ENCODE measurements at places on chromosomes 3 and 15. TPM values are rescaled to one million over a fixed set of nuclear protein-coding genes. Genes with fewer than 3 reads are reported as not detected.

GRCh38 chr3:38327335-38328009 lies 19.1 kb upstream of the XYLB start:
- DNase-seq: no peak

GRCh38 chr3:149545049-149545448 lies 70.6 kb downstream of the TM4SF4 start:
- DNase-seq: no peak

DNA sequence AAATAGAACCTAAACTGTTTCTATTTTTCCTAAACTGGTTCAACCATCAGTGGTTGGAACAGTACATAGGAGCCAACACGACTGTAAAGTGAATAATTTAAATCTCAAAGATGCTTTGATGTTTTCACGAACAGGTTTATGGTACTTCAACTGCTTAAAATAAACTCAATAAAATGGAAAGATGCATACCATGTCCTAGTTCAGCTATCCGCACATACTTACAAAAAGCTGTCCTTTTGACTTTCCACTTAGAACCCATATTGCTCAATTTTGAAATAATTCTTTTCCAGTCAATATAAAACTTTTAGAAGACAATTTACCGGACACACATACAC lies 902 bp downstream of the CMTM6 start:
- DNase-seq: no peak

- DNase-seq: no peak
These were observed 983.6 kb upstream of the NR2F2 start for GRCh38 chr15:95346721-95347475.

GRCh38 chr3:129348734-129349133 lies 70.1 kb downstream of the HMCES start:
- no peak for DNase-seq

- peak; percentile 82 for DNase-seq
These were observed 740 bp upstream of the ZBTB47 start for GRCh38 chr3:42652611-42653302.

DNA sequence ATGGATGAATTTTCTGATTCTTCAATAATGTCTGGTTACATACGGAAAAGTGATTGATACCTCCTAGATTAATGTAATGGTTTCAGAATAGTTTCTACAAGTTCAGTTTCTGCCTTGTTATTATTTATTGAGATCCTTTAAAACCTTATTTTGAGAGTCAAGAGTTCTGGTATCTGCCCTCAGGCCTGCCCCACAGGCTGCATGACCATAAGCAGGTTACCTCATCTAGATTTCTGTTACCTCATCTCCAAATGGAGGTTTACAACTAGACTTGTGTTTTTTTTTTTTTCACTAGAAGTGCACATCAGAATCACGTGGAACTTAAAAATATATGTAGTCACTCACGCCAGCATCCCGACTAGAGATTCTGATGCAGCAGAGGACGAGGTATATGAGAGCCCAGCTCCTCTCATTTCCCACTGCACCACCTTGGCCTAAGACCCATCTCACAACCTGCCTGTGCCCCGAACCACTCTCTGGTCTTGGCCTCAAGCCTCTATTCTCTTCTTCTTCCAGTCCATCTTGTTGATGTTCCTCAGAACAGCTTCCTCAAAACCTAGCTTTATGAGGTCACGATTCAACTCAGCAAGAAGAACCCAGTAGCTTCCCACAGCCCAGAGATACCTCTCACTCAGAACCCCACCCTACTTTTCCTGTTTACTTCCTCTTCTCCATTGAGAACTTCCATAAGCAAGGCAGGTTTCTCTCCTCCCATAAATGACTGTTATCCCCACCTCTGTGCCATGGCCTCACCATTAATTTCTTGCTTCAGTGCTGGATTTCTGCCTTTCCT lies 353.4 kb downstream of the CHST2 start:
- no peak for DNase-seq

- DNase-seq: no peak
These were observed 48.4 kb downstream of the LRIG1 start for GRCh38 chr3:66452303-66453011.

DNA sequence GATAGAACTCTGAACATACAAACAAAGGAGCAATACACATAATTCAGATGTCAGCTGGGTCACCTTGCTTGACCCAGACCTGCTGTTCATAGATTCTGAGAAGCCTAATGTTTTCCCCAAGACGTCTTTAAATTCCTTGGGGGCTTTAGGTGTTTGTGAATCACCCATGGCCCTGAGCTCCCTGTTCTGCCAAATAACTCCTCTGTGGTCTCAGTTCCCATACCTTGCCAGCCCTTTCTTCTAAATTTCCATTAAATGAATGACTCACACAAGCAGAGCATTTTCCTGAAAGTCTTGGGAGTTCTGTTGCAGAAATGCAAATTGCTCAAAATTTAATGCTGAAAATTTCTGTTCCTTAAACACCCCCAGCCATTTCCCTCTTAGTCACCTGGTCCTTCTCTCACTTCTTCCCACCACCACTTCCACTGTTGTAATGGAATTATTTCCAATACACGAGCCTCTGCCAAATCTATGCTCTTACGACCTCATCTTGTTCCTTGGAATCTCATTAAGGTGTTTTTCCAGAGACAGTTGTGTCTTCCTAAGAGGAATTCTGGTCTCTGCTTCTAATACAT lies 33.4 kb upstream of the PSMD6 start:
- no peak for DNase-seq

GRCh38 chr15:73631915-73632669 lies 1.1 kb downstream of the NPTN start:
- peak; percentile 45 for DNase-seq

DNA sequence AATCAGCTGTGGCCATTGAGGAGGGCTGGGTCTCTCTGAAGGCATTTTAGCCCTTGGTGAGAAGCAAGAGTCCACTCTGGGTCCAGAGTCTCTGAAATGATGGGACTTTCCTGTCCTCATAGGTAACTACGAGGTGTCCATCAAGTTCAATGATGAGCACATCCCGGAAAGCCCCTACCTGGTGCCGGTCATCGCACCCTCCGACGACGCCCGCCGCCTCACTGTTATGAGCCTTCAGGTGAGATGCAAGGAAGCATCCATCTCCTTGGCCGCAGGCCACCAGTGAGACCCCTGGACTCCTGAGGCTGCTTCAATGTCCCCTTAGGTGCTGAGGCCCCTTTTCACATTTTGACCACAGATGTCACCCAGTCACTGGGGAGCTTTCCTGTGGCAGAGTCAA lies 54.9 kb downstream of the DNASE1L3 start:
- DNase-seq: no peak

GRCh38 chr3:178117641-178118040 lies 418.6 kb upstream of the KCNMB2 start:
- no peak for DNase-seq

DNA sequence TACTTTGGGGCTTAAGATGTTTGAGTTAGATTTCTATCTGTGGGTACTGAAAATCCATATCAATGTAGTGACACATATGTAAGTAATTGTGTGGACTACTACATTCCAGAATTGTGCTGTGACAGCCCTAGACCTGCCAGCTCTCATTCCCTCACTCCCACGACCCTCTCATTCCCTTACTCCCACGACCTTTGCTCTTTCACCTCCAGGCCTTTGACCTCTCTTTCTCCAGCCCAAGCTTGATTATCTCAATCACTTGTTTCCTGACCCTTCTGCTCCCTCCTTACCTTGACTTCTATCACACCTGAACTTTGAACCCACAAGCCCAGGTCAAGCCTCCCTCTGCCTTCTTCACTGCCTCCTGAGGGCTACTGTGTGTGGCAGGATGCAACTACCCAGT lies 3.6 kb upstream of the RUVBL1 start:
- no peak for DNase-seq

DNA sequence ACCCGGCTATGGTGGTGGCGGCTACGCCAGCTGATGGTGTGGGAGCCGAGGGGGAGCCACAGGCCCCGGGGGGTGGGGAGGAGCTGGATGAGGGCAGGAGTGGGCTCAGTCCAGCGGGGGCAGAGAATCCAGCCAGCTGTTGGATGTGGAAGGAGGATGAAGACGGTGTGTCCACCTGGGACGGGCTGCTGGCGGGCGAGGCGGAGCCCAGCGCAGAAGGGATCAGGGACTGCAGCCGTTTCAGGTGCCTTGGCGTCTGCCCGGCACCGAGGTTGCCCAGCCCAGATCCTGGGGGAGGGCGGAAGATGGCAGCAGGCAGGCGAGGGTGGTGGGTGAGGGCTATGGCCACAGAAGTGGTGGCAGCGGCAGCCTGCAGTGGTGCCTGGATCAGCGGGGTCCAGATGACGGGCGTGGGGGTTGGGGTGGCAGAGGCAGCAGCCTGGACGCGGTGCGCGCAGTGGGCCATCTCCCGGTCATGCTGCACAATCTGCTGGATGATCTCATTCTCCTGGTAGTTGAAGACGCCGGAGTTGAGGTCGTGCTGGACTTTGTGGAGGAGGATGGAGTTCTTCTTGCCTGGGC lies 45.3 kb downstream of the HCN4 start:
- DNase-seq: no peak

The ANKUB1 gene
- total RNA-seq: not detected

The DET1 gene
- 4.2 TPM for total RNA-seq

The GOLGA8S gene
- total RNA-seq: 0.38 TPM

The AADACL2 gene
- not detected for total RNA-seq

The PCSK6 gene
- total RNA-seq: 7.7 TPM

The HMG20A gene
- 34.9 TPM for total RNA-seq

The TRPM1 gene
- total RNA-seq: not detected

Data from left lung (tissue), 14 donors.